Panc1 (cell line): ENCODE measurements at places on chromosomes 2 and 18. TPM values are rescaled to one million over a fixed set of nuclear protein-coding genes. Genes with fewer than 3 reads are reported as not detected.

UGT1A4 gene
- total RNA-seq: not detected

DNA sequence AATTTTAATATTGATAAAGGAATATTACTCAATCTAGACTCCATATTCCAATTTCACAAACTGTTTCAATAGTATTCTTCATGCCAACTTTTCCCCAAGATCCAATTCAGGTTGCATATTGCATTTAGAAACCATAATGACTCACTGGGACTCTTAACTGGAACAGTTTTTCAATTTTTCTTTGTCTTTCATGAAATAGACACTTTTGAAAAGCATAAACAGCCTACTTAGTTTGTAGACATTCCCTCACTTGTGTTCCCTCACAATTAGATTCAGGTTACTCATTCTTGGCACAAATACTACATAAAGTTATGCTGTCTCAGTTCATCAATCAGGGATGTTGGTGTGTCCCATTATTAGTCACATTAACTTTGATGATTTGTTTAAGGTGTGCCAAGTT, 1768.4 kb upstream of the PIK3C3 start:
- DNase-seq: no peak

DNA sequence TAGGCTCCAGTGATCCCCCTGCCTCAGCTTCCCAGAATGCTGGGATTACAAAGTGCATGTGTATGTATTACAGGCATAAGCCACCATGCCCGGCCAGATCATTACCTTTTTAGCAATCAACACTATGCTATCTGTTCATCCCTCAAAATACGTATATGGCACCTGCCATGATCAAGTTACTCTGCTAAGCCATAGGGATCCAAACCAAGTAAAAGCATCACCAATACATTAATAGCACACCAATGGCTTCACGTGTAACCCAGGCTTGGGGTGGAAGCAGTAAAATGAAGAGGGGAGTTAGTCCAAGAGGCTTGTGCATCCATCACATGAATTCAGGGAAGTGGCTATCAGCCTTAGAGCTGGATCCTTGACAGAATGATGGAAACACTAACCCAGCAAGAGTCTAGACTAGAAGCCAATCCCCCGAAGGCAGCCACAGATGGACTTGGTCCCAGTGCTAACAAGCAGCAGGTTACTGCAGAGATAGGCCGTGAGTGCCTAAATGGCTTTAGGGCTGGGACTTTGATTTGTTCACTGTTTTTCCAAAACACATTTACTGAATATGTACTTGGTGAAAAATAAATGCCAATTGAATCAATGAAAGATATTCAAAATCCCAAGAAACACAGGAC, 11.3 kb downstream of the HDLBP start:
- no peak for DNase-seq

GRCh38 chr2:207571370-207571769, 41.6 kb downstream of the CREB1 start:
- no peak for DNase-seq

PJVK gene
- total RNA-seq: 3.7 TPM

DNA sequence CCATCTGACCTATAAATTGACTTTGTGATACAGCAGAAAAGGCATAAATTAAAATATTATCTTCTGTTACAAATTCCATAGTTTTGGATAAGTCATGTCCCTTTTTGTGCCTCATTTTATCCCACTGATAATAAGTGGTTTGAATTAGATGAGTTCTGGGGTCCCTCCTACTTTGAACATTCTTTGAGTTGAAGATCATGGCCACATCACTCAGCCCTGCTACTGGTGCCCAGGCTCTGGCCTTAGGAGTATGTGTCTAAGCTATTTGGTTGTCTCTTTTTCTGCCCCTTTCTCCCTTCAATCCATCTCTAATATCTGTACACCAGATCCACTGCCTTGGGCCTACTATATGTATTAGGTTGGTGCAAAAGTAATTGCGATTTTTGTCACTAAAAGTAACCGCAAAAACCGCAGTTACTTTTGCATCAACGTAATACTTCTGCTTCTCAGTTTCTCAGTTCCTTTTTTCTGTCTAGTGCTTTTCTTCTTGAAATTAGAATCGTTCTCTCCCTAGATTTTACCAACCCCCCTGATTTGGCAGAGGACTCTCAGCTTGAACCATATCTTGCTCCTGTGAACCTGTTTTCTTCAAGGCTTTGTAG, 362.5 kb upstream of the TNP1 start:
- no peak for DNase-seq

DNA sequence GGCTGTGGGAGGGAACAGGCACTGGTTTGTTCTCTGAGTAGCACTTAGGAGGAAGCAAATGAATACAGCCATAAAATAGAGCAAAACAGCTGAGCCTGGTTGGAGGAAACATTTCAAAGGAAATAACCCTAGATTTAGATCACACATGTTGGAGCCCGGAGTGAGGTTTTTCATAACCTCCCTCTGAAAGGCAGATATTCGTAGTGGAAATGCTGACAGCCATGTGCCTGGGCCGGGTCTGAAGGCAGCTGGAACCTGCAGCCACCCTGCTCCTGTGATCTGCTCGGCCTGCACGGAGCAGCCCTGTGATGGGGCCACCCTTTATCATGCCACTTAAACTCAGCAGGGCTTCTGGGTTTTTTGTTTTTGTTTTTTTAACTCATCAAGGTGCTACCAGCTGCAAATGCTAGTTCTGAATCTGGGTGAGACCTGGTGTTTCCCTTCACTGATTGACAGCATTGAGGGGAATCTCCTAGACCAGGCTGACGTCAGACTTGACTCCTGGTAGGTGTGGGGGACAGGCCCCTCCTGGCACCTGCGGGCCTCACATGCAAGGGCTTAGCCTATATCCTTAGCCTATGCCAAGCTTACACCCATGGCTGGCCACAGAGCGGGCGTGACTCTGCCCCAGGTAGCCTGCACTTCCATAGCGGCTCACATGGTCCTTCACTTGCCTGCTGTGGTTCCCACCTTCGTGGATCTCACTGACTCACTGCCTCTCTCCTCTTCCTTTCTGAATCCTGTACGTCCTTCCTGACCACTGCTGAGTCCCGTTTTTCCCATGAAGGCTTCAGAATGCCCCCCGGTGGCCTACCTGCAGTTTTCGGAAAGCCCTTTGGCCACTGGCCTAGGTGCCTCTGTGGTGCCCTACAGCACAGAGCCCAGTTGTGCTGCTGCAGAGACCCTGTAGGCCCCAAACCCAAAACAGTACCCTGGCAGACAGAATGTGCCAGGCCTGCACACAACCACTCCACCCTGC, 217.3 kb downstream of the SEPTIN10 start:
- DNase-seq: no peak

SPAST gene
- total RNA-seq: 37.8 TPM

DNA sequence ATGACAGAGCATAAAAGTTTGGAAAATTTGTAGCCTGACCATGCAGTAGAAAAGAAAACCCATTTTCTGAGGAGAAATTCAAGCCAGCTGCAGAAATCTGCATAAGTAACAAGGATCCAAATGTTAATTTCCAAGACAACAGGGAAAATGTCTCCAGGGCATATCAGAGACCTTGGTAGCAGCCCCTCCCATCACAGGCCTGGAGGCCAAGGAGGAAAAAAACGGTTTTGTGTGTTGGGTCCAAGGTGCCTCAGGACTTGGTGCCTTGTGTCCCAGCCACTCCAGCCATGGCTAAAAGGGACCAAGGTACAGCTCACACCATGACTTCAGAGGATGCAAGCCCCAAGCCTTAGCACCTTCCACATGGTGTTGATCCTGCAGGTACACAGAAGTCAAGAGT, 324.4 kb downstream of the ETAA1 start:
- no peak for DNase-seq

MYOM1 gene
- total RNA-seq: 0.92 TPM

DNA sequence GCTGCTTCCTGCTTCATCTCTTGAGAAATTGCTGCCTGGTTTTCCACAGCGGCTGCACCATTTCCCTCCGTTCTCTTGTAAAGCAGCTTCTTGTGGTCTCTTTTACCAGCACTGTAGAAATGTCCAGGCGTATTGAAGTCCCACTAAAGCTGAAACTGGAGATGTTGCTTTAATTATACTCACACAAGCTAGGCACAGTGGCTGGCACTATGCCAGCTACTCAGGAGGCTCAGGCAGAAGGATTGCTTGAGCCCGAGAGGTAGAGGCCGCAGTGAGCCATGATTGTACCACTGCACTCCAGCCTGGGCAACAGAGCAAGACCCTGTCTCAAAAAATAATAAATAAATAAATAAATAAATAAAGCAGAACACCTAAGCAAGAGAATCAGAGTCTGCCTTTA, 19.2 kb upstream of the ATP9B start:
- DNase-seq: no peak

TLX2 gene
- not detected for total RNA-seq

DNA sequence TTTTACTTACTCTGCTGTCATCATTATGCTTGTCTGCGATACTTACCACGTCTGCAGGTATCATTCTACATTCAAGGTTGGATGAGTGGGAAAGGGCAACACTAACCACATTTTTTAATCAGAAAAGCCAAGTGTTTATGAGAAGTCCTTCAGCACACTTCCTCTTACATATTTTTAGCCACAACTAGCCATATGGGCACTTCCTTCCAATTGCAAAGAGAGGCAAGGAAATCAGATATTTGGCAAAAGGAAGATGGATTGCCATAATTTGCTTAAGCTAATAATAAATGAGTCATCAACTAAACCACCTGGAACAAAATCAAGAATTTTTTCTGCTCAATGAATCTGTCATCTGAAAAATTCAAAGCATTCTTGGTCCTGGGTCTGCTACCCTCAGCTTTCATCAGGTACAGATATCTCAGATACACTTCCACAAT, 16.7 kb upstream of the MRO start:
- no peak for DNase-seq

- no peak for DNase-seq
These were observed 776.8 kb upstream of the SOX11 start for GRCh38 chr2:4915357-4915756.

GRCh38 chr2:30218814-30219213, 12.5 kb upstream of the LBH start:
- DNase-seq: no peak

SPATA3 gene
- total RNA-seq: not detected

UGT1A5 gene
- total RNA-seq: not detected

DNA sequence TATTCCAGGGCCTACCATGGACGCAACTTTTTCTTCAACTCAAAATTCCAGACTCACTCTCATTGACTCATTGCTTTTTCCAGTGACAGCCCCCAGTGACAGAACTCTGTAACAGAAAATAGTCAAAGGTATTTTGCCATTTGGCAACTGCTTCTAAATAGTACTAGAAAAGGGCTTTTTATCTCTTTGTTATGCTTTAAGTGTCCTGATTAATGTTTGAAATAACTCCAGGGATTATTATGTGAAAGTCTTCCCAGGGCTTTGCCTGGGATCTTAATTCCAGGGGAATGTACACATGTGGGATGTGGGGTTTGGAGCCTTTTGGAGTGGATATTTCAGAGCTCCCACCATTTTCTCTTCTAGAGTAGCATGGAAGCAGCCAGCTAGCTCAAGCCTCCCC, 198.8 kb downstream of the KCNS3 start:
- no peak for DNase-seq

DNA sequence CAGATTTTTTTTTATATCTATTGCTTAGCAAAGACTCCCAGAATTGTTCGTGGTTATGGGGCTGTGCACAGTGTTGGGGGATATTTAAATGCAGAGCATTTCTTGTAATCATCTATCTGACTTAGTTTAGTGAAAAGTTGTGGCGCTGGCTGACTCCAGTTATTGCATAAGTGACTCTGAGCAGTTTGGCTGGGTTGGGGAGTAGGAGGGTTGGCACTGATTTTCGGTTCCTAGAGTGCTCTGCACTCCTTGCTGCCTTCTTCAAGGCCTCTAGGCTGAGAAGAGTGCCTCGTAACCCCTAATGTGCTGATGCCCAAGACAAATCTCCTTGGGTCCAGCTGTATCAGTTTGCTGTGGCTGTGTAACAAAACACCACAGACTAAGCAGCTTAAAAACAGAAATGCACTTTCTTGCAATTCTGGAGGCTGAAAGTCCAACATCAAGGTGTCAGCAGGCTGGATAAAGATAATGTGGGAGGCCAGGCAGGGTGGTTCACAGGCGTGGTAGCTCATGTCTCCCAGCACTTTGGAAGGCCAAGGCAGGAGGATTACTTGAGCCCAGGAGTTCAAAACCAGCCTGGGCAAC, 6.5 kb upstream of the IMPA2 start:
- DNase-seq: no peak

MYO1B gene
- total RNA-seq: 51.5 TPM

GRCh38 chr2:161412346-161412745, 3.8 kb upstream of the TBR1 start:
- no peak for DNase-seq

DNA sequence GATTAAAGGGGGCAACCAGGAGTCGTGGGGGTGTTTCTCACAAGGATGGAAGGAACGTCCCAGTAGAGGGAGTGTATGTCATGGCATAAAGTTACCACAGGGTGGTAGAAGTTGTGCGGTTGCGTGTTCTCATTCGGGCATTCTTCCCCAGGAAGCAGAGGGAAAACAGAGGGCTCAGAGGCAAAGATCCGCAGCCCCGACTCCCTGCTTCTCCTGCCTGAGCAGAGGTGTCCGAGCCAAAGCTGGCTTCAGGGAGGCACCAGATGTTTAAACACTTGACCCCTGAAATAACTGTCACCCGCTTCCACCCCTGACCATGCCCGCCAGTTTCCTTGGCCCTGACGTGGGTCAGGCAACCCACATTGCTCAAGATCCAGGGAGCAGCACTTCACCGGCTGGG, 83.7 kb downstream of the EN1 start:
- DNase-seq: no peak

TCF7L1 gene
- total RNA-seq: 30.4 TPM

DNA sequence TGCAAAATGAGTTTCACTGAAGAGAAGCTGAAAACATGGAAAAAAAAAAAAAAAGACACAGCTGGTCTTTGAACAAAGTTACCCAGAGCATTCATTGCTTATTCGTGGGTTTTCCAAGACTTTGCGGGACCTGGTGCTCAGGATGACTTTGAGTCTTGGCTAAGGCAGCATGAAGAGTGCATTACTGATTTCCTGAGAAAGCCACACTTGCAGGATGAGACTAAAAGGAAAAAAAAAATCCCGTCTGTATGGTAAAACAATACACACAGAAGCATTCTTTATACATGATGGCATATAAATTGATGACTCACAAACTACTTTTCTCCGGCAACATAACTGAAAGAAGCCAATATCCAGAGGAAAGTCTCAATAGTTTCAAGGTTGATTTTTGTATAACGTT, 195.4 kb downstream of the SPP2 start:
- no peak for DNase-seq

DNA sequence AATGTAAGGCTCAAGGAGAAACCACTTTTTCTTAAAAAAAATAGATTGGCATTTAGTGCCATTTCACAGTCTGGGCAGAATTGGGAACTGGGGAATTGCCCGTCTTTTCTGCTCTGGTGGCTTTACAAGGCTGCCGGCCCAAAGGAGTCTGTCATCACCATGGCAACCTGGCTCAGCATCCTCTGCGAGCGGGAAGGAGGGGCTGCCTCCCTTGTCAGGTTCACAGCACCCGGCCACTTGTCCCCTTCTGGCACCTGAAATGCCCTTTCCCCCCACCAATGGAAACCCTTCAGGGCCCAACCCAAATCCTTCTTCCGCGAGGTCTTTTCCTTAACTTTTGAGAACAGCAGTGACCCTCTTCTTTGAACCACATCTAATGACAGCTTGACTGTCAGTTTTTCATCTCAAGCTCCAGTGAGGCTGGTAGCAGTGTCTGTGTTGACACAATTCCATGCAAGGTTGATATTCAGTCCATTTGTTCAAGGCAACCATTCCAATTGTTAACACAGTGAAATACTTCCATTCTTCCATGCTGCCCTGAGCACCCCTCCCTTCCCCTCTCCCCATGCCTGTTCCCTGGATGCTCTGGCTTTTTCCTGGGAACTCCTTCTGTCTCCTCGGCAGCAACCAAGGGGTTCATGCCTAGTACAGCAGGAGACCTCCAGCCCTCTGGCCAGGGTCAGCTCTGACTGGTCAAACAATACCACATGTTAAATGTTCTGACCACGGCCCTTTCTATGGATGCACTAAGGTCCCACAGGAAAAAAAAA, 79.6 kb downstream of the DNER start:
- no peak for DNase-seq
